DMS 273 treated with DMSO at 0.1 percent for 48 hours (cell line): ENCODE measurements at places on chromosomes 11 and 22.

DNA sequence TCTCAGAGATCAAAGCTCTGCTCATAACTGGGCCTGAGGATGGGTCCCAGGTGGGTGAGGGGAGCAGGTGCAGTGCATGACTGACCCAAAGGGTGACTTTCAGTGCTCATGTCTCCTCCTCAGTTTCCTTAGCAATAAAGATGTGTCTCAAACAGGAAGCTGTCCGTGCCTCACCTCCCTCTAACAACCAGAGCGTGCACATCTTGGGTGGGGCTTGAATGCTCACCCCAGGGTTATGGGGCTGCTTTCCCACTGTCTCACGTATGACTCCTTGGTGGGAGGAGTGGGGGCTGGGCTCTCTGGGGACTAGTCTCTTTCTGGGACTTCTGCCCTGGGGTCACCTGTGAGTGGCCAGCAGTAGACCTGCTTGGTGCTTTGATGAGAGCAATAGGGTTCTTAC is 53.9 kb upstream of the PHOX2A start:
- DNase-seq = no peak

GRCh38 chr11:115302946-115303703 is 201.1 kb downstream of the CADM1 start:
- DNase-seq = no peak

- no peak for DNase-seq
These were observed 3.4 kb upstream of the NR1H3 start for GRCh38 chr11:47254386-47254785.

DNA sequence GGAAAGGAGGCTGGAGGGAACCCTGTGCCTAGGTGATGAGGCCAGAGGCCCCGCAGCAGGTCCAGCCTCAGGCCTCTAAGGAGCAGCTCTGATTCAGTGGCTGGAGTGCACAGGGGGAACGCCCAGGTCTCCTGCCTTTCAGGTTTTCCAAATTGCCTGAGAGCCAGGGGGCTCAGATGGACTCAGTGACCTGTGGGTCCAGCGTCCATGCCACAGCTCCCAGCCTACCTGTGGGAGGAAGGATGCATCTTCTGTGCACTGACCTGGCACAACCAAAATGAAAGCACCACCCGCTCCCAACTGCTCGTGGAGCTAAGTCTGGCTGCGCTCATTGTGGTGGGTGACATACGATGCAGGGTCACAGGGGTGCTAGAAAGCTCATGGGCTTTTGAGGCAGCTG is 82.8 kb downstream of the FEZ1 start:
- no peak for DNase-seq

DNA sequence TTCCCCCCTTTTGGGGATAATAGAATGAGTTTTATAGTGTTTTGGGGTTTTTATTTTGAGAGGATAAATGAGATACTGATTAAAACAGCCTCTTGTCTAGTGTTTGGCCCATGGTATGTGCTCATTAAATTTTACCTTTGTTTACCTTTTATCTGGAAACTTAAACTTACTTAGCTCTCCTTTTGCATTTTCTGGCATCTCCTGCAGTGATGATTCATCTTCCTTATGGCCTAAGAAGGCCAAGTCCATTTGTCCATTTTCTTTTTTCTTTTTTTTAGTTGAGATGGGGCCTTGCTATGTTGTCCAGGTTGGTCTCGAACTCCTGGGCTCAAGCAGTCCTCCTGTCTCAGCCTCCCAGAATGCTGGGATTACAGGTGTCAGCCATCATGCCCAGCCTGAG is 156.3 kb downstream of the COMMD9 start:
- DNase-seq = no peak

DNA sequence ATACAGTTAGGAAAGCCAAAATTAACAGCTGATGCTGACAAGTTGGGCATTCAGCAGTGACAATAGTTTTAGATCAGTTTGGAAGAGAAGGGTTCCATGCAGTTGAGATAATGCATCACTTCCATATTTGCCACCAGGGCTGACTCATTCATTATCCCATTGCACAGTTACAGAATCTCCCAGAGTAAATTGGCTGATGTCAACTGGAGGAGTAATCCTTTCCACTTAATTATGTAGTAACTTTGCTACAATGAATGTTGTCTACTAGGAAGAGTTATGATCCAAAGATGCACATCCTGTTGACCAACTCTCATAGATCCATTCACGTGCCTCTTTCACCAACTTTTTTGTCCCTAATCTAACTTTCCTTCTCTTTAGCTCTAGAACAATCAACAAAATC is 123.3 kb upstream of the LUZP2 start:
- DNase-seq = no peak

GRCh38 chr11:31887180-31887579 is 76.1 kb upstream of the PAX6 start:
- no peak for DNase-seq

DNA sequence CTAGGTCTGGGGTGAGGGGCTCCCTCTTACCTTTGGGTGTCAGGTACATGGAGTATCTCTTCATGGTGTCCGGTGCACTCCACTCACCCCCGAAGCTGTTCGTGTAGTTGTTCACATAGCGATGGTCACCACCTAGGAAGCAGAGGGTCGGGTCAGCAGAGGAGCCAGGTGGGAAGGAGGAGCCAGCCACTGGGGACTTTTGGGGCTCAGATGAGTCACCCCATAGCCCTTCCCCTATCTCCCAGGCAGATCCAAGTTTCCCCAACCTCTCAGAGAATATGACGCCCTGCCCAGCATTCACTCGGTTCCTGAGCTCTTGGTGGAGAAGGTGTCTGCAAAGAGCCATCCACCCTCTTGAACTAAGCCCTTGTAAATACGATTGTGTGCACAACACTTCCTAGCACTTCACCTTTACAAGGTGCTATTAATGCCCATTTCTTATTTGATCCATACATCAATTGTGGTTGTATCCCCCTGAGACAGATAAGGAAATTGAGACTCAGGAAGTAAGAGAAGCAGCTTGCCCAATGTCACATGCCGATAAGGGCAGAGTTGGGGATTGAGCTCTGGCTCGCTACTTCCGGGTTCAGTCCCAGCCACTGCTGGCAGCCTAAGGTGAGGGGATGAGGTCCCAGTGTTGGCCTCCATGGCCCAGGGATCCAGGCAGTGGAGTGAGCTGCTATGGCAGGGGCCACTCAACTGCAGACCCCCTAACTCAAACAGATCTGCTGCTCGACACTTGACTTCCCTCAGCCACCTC is 14.8 kb downstream of the TRIM29 start:
- DNase-seq = no peak

GRCh38 chr22:30297991-30298701 is 8.8 kb upstream of the CASTOR1 start:
- no peak for DNase-seq

DNA sequence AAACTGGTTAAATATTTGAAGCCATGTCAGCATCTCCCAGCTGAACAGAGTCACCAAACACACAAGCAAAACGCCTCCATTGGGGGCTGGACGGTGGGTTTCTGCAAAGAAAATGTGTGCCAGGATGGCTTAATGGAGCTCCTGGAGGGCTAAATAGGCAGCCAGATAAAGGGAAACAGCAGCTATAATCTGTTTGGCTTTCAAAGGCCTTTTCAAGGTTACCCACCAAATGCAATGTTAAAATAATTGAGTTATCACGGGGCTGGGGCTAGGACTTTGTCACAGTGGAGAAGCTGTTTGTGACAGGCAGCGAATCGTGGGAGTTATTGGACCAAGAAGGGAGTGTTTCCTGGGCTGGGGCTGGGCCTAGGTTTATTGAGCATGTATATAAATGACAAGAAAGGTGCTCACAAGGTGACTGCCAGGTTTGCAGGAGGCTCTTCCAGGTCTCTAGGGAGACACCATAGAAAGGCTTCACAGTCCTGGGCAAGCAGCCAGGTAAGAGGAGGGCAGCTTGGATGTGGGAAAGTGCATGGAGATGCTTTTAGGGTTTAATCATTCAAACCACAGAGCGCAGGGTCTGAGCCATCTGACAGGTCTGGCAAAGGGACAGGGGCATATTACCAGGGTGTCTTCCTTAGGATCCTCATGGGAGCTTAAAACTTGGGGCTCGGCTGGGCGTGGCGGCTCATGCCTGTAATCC is 28.3 kb downstream of the GRIK4 start:
- DNase-seq = no peak

DNA sequence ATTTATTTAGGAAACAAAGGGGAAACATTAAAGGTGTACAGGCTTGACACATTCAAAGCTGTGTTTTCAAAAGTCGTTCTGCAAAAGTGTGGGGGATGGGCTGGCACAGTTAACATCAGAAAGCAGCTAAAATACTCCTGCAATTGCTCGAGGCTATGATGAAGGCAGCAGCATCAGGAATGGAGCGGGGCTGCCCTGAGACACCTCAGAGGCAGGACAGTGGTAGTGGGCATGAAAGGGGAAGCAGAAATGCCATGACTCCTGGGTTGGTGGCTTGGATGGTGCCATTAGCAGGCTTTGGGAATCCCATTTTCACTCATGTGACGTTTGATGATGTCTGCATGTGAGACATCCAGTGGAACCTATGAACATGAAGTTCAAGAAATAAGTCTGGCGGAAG is 646 bp downstream of the NCAPD3 start:
- no peak for DNase-seq

DNA sequence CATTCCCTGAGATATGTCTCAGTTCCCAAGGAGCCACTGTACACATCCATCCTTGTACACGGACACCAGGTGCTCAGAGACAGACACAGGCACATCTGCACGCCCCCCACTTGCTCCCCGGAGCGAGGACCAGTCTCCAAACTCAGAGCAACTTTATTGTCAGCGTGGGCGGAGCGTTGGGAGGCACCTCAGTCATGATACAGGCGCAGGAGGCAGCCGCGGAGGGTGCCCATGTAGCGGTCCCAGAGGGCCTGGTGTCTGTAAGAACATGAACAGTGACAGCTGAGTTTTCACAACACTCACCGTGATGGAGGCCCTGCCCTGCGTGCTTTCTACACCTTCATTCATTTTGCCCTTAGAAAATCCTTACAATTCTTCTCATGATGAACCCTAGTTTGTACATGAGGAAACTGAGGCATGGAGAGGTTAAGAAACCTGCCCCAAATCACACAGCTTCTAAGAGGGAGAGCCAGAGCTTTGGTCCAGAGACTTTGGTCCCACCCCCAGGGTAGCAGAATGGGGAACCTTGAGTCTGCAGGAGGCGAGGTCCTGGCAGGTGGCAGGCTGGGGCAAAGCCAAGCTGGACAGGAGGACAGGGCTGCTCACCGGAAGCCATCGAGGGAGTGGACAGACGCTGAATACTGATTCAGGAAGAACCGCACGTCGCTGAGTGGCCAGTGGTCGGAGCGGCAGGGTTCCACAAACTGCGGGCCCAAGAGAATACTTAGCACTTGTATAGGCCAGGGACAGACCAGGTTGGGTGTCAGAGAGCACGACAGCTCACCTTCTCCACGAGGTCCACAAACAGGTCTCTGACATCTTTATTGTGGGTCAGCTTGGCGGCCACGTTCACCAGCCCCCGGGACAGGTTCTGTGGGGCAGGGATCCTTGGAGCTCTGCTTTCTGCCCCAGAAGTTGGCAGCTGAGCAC is 4.2 kb downstream of the FIBP start:
- DNase-seq = no peak

DNA sequence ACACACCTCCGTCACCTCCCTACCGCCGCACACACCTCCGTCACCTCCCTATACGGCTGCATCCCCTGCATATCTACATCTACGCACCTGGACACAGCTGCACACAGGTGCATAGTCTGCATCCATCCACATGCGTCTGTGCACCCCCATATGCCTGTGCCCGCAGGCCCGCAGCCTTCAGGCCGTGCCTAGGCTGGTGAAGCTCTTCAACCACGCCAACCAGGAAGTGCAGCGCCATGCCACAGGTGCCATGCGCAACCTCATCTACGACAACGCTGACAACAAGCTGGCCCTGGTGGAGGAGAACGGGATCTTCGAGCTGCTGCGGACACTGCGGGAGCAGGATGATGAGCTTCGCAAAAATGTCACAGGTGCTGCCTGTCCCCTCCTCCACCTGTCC is 4.8 kb downstream of the PKP3 start:
- DNase-seq = no peak

DNA sequence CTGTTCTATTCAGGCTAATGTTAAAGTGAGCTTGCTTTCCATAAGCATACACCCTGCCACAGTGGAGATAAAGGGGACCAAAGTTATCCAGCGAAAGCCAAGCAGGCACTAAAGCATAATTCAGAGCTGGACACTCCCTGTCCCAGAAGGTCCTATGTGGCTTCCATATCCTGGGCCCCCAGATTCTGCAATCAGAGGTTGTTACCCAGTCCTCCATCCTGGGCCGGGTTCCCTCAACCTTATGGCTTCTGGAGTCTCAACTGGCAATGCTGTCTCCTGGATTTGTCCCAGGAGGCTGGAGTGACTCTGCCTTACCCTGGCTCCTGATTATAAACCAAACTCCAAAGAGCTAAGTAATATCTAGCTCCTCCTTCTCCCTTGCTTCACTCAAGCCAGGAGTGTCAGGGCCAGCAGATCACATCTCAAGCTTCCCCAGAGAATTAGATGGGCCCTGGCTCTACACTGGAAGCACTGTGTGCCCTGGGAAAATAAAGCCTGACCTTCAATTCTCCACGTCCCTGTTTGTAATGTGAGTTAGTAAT is 14.0 kb upstream of the SMIM35 start:
- DNase-seq = no peak

DNA sequence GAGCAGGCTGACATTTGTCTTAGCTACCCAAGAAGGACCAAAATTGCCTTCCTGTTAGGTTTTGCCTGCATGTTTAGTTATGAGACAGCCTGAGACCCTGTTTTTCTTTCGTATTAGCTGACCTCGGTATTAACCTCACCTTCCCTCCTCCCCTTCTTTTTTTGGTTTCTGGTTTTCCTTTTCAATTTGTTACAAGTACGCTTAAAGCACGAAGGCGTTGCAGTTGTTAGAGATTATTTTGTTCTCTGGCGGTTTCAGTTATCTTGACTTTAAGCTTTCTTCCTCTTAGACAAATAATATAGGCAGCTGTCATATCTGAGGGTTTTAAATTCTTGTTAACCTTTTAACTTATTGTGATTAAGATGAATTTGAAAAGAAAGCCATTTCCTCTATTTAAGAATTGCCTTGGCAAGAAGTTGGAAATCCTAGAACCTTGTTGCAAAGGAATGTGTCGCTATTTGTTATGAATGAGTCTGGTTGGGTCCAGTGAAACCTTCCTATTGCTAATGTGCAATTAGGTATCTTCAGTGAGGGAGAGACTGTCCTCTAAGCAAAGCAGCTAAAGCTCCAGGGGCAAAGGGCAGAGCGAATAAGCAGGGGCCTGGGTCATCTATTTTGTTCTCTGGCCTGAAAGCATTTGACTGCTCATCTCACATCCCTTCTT is 45.7 kb downstream of the PACS1 start:
- no peak for DNase-seq

- no peak for DNase-seq
These were observed 1083.9 kb downstream of the BRD1 start for GRCh38 chr22:48743601-48744282.
